Hair follicular keratinocyte (primary cell): ENCODE measurements at places on chromosomes 7 and 10. TPM values are rescaled to one million over a fixed set of nuclear protein-coding genes. Genes with fewer than 3 reads are reported as not detected.

The CALY gene
- total RNA-seq = not detected in 2 replicates

The ZNF503 gene
- total RNA-seq = 15.7 and 17.6 TPM in 2 replicates

The SPDYE2B gene
- total RNA-seq = not detected in 2 replicates

The HOXA4 gene
- 1.6 TPM in 2 replicates for total RNA-seq

The TMEM139 gene
- 7.1 and 8.9 TPM in 2 replicates for total RNA-seq

The GIMAP7 gene
- total RNA-seq = not detected in 2 replicates

The LRRC61 gene
- total RNA-seq = 24.4 and 31.5 TPM in 2 replicates

The SPDYE6 gene
- total RNA-seq = not detected in 2 replicates

The EPO gene
- total RNA-seq = not detected in 2 replicates

The IQUB gene
- not detected in 2 replicates for total RNA-seq

The CALU gene
- total RNA-seq = 187 and 198 TPM in 2 replicates

The TWIST1 gene
- 0.34 TPM in 1 of 2 replicates, not detected in the other for total RNA-seq

The GIMAP4 gene
- total RNA-seq = not detected in 2 replicates

The ACTR3C gene
- total RNA-seq = 2.0 and 2.8 TPM in 2 replicates

The TMEM176B gene
- not detected in 2 replicates for total RNA-seq

The AQP1 gene
- not detected in 2 replicates for total RNA-seq

The OR13A1 gene
- total RNA-seq = not detected in 2 replicates

The LIPM gene
- not detected in 2 replicates for total RNA-seq

The PARG gene
- 14.1 and 16.0 TPM in 2 replicates for total RNA-seq

The NEBL gene
- total RNA-seq = 0.16 and 3.3 TPM in 2 replicates

The CDC14C gene
- not detected in 2 replicates for total RNA-seq

The A1CF gene
- total RNA-seq = not detected in 2 replicates

The SCART1 gene
- total RNA-seq = 0.30 and 0.31 TPM in 2 replicates

The PFKFB3 gene
- 17.3 and 18.2 TPM in 2 replicates for total RNA-seq

The FAM180A gene
- 0.08 and 0.53 TPM in 2 replicates for total RNA-seq

The TMEM273 gene
- not detected in 2 replicates for total RNA-seq

The GPC2 gene
- total RNA-seq = 0.30 and 1.1 TPM in 2 replicates

The STAG3 gene
- 0.04 TPM in 1 of 2 replicates, not detected in the other for total RNA-seq

The KCNIP2 gene
- total RNA-seq = not detected in 2 replicates

The FFAR4 gene
- total RNA-seq = not detected in 2 replicates

The CALML3 gene
- total RNA-seq = 58.4 and 62.7 TPM in 2 replicates

The AKR1C2 gene
- 7.4 and 10.0 TPM in 2 replicates for total RNA-seq

The MSS51 gene
- total RNA-seq = 0.31 and 0.57 TPM in 2 replicates

The CPVL gene
- total RNA-seq = 0.23 and 3.3 TPM in 2 replicates

The PRLHR gene
- total RNA-seq = not detected in 2 replicates

The PLAC9 gene
- not detected in 2 replicates for total RNA-seq

The ATOH7 gene
- total RNA-seq = 0.15 TPM in 1 of 2 replicates, not detected in the other

The SCIN gene
- total RNA-seq = not detected in 2 replicates

The TCERG1L gene
- 0.19 and 0.31 TPM in 2 replicates for total RNA-seq

The TMEM196 gene
- not detected in 2 replicates for total RNA-seq

The SERPINE1 gene
- 244 and 431 TPM in 2 replicates for total RNA-seq

The GALNT17 gene
- total RNA-seq = not detected in 2 replicates

The NUTM2A gene
- 0.86 and 1.0 TPM in 2 replicates for total RNA-seq
